Gastrocnemius medialis (tissue), 4 donors: ENCODE measurements at places on chromosomes 7 and 10. TPM values are rescaled to one million over a fixed set of nuclear protein-coding genes. Genes with fewer than 3 reads are reported as not detected.

- no peak for DNase-seq
- no peak overlapping the region for H3K27ac ChIP-seq
- no peaks in the 10 kb centered on the region for H3K27me3 ChIP-seq
- peaks cover 7% of the 10 kb centered on the region for H3K36me3 ChIP-seq
Observed at GRCh38 chr10:113895018-113895417, 40.6 kb downstream of the NHLRC2 start.

GRCh38 chr7:108144931-108145330, 14.8 kb upstream of the LAMB4 start:
- H3K36me3 ChIP-seq: no peaks in the 10 kb centered on the region
- DNase-seq: no peak
- H3K27me3 ChIP-seq: no peaks in the 10 kb centered on the region
- H3K4me1 ChIP-seq: no peaks in the 10 kb centered on the region

GRCh38 chr10:69721690-69722310, 79.9 kb upstream of the COL13A1 start:
- peak; percentile 85 for DNase-seq
- H3K4me1 ChIP-seq: peaks cover 15% of the 10 kb centered on the region
- no peak overlapping the region for H3K4me3 ChIP-seq
- H3K27me3 ChIP-seq: no peaks in the 10 kb centered on the region
- peak overlapping the region; percentile 81 for H3K27ac ChIP-seq

- no peaks in the 10 kb centered on the region for H3K27me3 ChIP-seq
- DNase-seq: no peak
- no peak overlapping the region for H3K4me3 ChIP-seq
- no peak overlapping the region for H3K27ac ChIP-seq
Observed at GRCh38 chr7:4803397-4804241, 28.2 kb downstream of the AP5Z1 start.

- no peaks in the 10 kb centered on the region for H3K36me3 ChIP-seq
- no peak for DNase-seq
- no peak overlapping the region for H3K4me3 ChIP-seq
- no peaks in the 10 kb centered on the region for H3K27me3 ChIP-seq
- peaks cover 20% of the 10 kb centered on the region for H3K4me1 ChIP-seq
- no peak overlapping the region for H3K27ac ChIP-seq
Observed at GRCh38 chr7:35729061-35729783, 34.3 kb upstream of the HERPUD2 start.

DNA sequence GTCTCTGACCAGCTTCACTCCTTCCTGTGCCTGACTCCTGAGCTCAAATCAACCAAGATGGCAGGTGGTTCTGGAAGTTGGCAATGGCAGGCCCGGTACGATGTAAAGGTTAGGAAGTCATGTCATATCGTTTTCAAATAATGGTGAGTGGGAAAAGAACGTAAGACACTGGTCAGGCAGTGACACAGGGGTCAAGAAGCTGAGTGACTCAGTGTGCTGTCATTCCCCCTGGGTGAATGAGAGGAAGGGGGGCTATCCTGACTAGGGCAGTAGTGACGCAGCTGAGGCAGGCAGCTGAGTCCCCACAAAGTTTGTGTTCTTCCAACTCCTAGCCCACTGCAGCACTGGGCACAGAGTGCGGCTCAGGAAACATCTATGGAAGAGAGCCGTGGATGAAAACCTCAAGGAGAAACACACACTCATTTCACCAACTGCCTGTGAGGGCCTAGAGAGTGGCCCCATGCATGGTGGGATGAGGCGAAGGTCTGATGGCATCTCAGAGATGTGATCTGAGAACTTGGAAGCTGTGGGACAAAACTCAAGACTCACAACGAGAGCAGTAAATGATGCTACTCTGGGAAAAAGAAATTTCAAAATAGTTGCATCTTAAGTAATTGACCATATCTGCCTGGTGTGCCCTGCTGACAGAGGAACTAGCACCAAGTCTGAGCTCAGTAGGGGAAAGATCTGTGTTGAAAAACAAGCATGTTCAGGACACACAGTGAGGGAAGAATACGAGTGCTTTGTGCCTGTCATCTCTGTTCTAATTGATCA, 23.2 kb downstream of the CREB3L2 start:
- no peak overlapping the region for H3K4me3 ChIP-seq
- peaks cover 54% of the 10 kb centered on the region for H3K4me1 ChIP-seq
- H3K36me3 ChIP-seq: no peaks in the 10 kb centered on the region
- peak overlapping the region; percentile 74 for H3K27ac ChIP-seq

GRCh38 chr10:109587366-109587765, 335.9 kb downstream of the XPNPEP1 start:
- no peak overlapping the region for H3K4me3 ChIP-seq
- H3K4me1 ChIP-seq: no peaks in the 10 kb centered on the region
- no peaks in the 10 kb centered on the region for H3K27me3 ChIP-seq
- H3K27ac ChIP-seq: no peak overlapping the region
- no peaks in the 10 kb centered on the region for H3K36me3 ChIP-seq

GRCh38 chr10:110174816-110175215, 32.6 kb upstream of the MXI1 start:
- H3K4me1 ChIP-seq: peaks cover 6% of the 10 kb centered on the region
- no peak for DNase-seq
- no peaks in the 10 kb centered on the region for H3K36me3 ChIP-seq
- H3K27me3 ChIP-seq: peaks cover 5% of the 10 kb centered on the region

DNA sequence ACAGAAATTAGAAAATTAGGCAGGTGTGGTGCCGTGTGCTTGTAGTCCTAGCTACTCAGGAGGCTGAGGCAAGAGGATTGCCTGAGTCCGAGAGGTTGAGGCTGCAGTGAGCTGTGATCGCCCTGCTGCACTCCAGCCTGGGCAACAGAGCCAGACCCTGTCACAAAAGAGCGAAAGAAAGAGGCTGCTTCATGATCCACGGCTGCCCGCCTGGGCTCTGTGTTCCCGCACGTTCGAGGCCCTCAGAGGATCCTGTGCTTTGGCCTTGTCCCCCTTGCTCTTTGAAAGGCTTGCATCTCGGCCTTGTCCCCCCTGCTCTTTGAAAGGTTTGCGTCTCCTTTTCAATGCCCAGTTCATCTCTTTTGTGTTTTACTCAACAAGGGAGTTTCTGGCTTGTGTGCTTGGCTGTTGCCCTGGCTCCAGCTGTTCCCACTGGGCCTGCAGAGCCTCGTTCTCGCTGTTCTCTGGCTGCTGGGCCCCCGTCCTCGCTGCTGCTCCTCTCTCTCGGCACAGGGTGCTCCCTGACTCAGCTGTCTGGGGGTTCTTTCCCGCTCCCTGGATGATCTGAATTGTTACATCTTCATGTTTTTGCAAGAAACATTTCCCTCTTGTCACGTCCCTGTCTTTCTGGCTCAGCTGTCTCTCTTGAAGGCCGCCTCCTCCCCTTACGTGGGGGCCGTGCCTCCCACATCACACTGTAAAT, 45.1 kb upstream of the INPP5A start:
- no peak overlapping the region for H3K4me3 ChIP-seq
- no peaks in the 10 kb centered on the region for H3K36me3 ChIP-seq
- no peak overlapping the region for H3K27ac ChIP-seq
- H3K27me3 ChIP-seq: no peaks in the 10 kb centered on the region

DNA sequence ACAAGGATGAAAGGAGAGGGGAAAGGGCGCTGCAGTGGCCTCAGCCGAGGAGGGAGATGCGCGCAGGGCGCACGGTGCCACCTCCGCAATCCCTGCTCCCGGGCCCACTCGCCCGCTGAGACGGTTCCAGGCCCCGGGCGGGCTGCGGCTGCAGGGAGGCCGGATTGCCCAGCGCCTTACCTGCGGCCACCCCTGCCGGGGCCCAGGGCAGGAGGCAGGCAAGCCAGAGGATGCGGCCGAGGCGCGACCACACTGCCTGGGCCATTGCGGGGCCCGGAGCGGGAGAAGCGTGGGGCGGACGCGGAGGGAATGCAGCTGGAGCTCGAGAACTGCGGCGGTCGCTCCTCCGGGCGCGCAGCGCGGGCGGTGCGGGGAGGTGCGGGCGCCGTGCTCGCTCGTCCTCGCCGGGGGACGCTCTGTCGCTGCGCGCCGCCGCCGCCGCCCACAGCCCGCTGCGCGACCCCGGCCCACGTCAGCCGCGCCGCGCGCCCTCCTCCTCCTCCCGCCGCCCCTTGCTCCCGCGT, at the start of gene TMEM130:
Gene TMEM130 (minus strand): TSS at position 418 of the 524 bp plus-strand sequence. CDS start 153 bp downstream, at position 265.
- H3K4me1 ChIP-seq: no peaks in the 10 kb centered on the region
- peak within 1 kb of the TSS; percentile 30 for H3K4me3 ChIP-seq
- no peaks in the 10 kb centered on the region for H3K36me3 ChIP-seq
- no peak within 1 kb of the TSS for H3K27ac ChIP-seq
- no peak for DNase-seq
- H3K27me3 ChIP-seq: peaks cover 22% of the 10 kb centered on the region

DNA sequence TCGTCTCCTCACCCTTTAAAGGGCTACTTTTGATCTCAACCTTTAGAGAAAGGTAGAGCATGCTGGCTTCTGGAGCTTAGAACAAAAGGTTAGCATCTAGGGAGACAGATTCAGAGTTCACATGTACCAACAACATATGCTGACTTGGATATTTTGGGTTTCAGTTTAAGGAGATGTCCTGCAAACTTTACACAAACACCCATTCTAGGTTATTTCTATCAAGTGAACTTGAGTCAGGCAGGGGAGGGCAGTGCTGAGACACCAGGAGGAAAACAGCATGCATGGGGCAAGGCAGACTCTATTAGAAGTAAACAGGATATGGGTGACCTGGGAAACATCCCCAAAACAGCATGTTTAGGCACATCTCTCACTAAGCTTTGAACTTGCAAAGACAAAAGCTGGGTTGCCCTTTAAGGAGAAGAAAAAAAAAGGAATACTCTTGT, 43.8 kb downstream of the ARL4A start:
- H3K4me1 ChIP-seq: peaks cover 33% of the 10 kb centered on the region
- no peak overlapping the region for H3K27ac ChIP-seq
- no peak for DNase-seq

- no peak overlapping the region for H3K27ac ChIP-seq
- no peak for DNase-seq
- no peak overlapping the region for H3K4me3 ChIP-seq
- peaks cover 8% of the 10 kb centered on the region for H3K27me3 ChIP-seq
- H3K36me3 ChIP-seq: no peaks in the 10 kb centered on the region
Observed at GRCh38 chr7:50314836-50315592, 10.5 kb downstream of the IKZF1 start.

DNA sequence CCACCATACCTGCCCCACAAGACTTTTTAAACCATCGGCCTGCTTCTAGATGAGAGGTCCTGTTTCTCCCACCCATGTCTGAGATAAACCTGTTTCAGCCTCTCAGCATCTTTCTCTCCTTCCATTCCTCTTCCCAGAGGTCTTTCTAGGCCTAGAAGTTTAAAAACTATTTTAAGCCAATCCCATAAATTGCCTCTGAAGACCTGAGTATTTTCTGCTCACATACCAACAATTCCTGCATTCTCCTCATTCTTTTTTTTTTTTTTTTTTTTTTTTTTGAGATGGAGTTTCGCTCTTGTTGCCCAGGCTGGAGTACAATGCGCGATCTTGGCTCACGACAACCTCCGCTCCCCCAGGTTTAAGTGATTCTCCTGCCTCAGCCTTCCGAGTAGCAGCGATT, 262.9 kb upstream of the AUTS2 start:
- no peaks in the 10 kb centered on the region for H3K36me3 ChIP-seq
- no peaks in the 10 kb centered on the region for H3K27me3 ChIP-seq
- H3K4me1 ChIP-seq: no peaks in the 10 kb centered on the region
- DNase-seq: no peak

- no peaks in the 10 kb centered on the region for H3K27me3 ChIP-seq
- no peak overlapping the region for H3K27ac ChIP-seq
- DNase-seq: no peak
- H3K36me3 ChIP-seq: no peaks in the 10 kb centered on the region
- no peaks in the 10 kb centered on the region for H3K4me1 ChIP-seq
- H3K4me3 ChIP-seq: no peak overlapping the region
Observed at GRCh38 chr7:77979219-77979618, 180.6 kb downstream of the PHTF2 start.

DNA sequence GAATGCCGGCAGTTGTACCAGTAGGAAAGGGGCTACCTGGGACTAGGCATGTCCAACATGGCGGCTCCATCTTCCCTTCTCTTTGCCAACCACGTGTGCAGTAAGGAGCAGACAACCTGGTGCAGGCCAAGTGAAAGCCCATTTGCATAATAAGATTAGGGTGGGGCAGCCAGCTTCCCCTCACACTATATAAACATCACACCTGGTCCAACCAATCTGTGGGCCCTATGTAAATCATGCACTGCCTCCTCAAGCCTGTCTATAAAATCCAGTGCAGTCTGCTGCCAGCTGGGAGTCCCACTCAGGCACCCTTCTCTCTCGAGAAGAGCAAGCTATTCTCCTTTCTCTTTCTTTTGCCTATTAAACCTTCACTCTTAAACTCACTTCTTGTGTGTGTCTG, 429.3 kb downstream of the CALN1 start:
- no peak overlapping the region for H3K27ac ChIP-seq
- H3K4me3 ChIP-seq: no peak overlapping the region
- H3K36me3 ChIP-seq: no peaks in the 10 kb centered on the region
- no peaks in the 10 kb centered on the region for H3K4me1 ChIP-seq

- H3K4me1 ChIP-seq: peaks cover 34% of the 10 kb centered on the region
- no peaks in the 10 kb centered on the region for H3K36me3 ChIP-seq
- DNase-seq: peak; percentile 76
- H3K27ac ChIP-seq: peak overlapping the region; percentile 48
- no peaks in the 10 kb centered on the region for H3K27me3 ChIP-seq
Observed at GRCh38 chr7:24882989-24883621, 96.9 kb downstream of the OSBPL3 start.

DNA sequence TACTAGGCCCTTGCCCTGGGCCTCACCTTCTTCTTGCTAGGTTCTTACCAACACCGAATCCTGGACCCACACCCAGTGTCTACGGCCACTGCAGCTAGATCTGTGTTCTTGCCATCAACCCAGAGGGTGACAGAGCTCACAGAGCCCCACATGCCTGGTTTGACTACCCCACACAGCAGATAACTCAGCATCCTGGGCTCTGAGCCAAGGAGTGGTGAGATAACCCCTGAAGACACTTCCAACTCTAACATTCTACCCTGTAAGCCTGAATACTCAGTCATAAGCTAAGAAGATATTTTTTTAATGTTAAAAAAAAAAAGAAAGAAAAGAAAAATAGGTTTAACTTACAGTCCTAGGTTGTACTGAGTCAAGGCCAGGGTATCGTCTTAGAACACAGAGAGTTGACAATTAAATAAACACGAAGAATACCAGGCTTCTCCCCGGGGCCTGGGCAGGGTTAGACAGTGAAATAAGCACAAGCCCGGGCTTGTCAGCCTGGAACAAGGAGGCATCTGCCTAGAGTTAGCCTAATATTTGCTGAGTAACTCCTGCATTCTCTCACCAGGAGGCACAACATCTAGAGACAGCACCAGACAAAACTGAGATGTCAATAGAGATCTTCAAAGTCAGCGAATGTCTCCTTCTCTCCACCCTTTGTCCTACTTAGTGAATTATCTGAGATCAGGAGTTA, 556.5 kb upstream of the LRRN3 start:
- H3K4me1 ChIP-seq: no peaks in the 10 kb centered on the region
- no peak for DNase-seq
- no peaks in the 10 kb centered on the region for H3K36me3 ChIP-seq
- H3K27ac ChIP-seq: no peak overlapping the region

PLEKHS1 gene
- not detected for total RNA-seq

DYNC1I1 gene
- 8.3 TPM for total RNA-seq

SLC4A2 gene
- total RNA-seq: 39.6 TPM

LIPM gene
- total RNA-seq: not detected

GIMAP4 gene
- 13.9 TPM for total RNA-seq

HOXA4 gene
- 1.7 TPM for total RNA-seq

SPDYE9 gene
- not detected for total RNA-seq

PRR15 gene
- not detected for total RNA-seq

ZNF425 gene
- total RNA-seq: 3.2 TPM

PNLIPRP1 gene
- not detected for total RNA-seq

DEPP1 gene
- total RNA-seq: 331 TPM

NPSR1 gene
- not detected for total RNA-seq

CDC14C gene
- not detected for total RNA-seq

GARIN1A gene
- 0.31 TPM for total RNA-seq

MMP21 gene
- not detected for total RNA-seq

SUN3 gene
- total RNA-seq: not detected

PUS7 gene
- total RNA-seq: 13.4 TPM
